ENCODE measurements at places on chromosomes 1 and 21.

- no peak for DNase-seq
Measured at GRCh38 chr1:228438266-228438665, 21.6 kb upstream of the TRIM17 start.

DNA sequence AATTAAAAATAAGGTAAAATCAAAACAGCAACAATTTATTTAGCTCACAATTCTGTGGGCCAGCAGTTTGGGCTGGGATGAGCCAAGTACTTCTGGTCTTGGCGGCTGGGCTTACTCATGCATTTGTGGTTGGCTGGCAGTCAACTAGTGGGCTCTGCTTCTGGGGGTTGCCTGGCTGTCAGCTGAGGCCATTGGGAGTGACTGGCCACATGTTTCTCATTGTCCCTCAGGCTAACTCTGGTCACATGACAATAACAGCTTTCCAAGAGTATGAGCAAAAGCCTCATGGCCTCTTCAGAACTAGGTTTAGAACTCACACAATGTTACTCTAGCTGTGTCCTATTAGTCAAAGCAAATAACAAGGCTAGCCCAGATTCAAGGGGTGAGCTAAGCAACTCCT is 15.6 kb upstream of the CHIA start:
- no peak for DNase-seq

DNA sequence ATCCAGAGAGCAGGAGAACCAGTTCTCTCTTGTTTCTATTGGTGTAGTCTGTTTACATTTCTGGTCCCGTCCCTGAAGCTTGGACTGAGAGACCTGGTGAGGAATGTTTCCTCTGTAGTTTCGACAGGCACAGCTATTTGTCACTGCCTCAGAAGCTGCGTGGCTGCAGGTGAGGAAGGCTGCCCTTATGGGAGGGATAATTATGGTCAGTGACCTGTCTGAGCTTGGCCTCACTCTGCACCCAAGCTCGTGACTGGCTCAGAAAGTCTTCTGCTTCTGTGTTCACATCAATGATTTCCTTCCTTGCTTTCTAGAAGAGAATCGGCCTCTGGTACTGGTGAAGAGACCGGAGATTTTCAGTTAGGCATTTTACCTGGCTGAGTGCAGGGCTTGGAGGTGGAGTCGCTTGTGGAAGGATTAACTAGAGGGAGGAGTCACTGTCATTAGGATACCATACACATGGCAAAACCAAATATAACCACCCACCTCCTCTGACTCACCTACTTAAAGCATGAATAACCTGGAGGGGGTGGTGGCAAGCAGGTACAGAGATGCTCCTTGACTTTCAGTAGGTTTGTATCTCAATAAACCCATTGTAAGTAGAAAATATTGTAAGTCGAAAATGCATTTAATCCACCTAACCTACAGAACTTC is 19.9 kb upstream of the WDR26 start:
- DNase-seq: no peak

DNA sequence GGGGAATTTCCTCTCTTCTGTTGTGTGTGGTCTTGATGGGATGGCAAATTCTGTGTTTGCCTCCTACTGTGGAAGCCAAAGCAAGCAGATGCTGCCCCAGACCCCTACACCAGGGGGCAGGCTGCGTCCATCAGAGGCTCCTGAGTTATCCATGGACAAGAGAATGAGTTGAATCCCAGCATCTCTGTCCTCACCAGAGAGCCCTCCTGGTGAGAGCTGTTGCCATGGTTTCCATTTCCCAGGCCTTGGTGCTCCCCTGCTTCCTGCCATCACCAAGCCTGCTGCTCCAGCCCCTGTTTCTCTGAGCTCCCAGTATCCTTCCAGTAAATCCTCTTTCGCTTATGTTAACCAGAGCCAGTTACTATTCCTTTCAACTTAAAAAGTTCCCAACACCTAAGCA is 20.4 kb upstream of the GNG12 start:
- DNase-seq: peak; percentile 89

- peak; percentile 17 for DNase-seq
Measured at GRCh38 chr1:156860628-156861423, at the start of gene NTRK1. Gene NTRK1 (plus strand): TSS chr1:156860865. CDS start chr1:156860935, 70 bp downstream.

DNA sequence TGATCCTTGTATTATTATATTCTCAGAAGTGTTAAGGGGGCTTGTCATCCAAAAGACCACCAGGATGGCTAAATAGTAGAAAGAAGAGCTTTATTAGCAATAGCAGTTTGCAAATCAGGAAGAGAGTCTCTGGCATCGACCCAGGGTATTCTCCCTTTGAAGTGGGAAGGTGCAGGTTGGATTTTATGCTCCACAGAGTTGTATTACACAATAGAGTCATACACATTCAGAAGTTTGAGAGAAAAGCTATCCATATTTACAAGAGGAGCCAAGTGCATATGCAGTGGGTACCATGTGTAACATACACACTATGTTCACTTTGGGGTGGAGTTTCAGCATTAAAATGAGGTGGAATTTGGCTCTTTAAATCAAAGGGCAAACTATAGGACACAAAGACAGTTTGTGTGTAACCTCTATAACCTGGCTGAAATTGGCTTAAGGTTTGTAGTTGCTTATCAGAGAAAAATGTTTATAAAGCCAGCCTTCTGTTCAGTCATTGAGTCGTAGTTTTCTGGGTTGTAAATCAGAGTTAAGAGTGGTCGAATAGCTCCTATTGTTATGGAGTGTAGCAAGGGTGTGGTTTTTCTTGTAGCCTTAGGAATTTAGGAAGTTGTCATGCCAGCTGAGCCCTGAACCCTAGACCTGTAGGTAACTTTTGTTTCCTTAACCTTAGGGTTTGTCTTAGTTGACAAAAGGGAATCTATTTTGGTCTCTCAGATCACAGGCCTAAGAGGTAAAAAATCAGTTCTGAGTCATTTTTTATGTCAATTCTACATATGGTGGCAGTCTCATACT is 125.3 kb downstream of the DNM3 start:
- peak; percentile 65 for DNase-seq

DNA sequence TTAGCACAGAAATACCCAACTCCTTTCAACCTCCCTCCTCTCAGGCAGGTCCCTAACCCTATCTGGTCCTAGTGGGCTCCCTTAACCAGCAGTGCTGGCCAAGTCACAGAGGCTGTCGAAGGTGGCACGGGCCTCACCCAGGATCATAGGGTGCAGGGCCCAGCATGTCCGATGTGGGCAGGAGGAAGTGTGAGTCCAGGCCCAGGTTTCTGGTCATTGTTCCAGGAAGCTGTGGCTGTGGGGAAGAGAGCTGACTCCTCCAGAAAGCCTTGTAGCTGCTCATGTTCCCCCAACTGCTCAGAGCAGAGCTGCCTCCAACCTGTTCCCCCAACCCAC is 2.4 kb downstream of the CCDC17 start:
- DNase-seq: peak; percentile 33

GRCh38 chr1:7704214-7705047 is 66.7 kb upstream of the VAMP3 start:
- peak; percentile 89 for DNase-seq

DNA sequence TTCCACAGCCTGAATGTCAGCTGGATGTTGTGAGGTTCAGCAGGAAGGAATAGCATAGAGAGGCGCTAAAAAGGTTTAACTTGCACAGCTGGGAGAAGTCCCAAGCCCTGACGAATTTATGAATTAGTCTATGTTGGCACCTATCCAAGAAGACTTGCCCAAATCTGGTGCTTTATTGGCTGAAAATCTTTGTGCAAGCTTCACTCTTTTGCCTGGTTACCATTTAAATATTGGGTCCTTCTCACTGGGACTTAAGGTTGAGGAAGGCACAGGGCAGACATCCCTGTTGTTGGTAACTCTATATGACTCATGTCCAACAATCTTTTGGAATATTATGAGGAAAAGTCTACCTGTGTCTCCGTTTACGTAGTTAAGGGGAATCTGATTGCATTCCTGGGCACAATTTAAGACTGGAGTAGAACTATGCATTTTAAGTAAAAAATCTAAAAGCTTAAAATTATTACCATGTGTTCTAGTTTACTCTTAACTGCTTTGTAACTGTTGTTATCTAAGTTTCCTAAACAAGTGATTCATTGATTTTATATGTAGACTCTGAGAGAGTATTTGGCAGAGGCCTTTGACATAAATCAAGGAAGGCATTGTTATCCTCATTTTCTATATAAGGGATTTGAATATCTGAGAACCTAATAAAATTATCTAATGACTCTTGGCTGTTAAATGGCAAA is 181.7 kb upstream of the DPYD start:
- no peak for DNase-seq

GRCh38 chr1:150513351-150513791 is 2.2 kb upstream of the FALEC start:
- no peak for DNase-seq

GRCh38 chr1:205430696-205431305 is 8.9 kb upstream of the LEMD1 start:
- peak; percentile 59 for DNase-seq

GRCh38 chr1:200226268-200226968 is 183.4 kb downstream of the ZNF281 start:
- DNase-seq: peak; percentile 19

All from endothelial cell of umbilical vein (primary cell).